ENCODE measurements at places on chromosomes 6 and 20.

GRCh38 chr6:44100088-44100550 is 27.1 kb downstream of the MRPL14 start:
- DNase-seq = no peak

GRCh38 chr6:5679270-5679669 is 327.5 kb downstream of the NRN1 start:
- DNase-seq = no peak

DNA sequence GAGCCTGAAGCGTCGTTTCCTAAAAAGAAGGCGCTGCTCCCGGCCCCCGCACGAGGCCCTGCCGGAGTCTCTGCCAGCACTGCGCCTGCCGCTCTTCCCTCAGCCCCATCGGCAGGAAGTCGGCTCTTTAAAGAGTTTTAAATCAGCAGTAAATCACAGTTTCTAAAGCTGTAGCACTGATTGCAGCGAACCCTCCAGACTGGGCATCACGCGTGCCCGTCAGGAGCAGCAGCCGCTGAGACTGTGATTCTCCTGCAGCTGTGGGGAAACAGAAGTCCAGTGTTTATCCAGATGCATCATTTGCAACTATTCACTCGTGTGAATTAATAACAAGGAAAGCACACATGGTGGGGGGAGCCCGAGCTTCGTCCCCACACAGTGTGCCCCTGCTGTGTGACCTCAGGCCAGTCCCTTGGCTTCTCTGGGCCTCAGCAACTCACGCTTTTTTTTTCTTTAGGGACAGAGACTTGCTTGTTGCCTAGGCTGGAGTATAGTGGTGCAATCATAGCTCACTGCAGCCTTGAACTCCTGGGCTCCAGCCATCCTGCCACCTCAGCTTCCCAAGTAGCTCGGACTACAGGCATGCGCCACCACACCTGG is 28.3 kb downstream of the DLL1 start:
- DNase-seq = peak; percentile 61

GRCh38 chr6:67748521-67748920 is 886.6 kb upstream of the ADGRB3 start:
- no peak for DNase-seq

- DNase-seq = no peak
Observed at GRCh38 chr6:37025621-37026466, 20.4 kb downstream of the FGD2 start.

GRCh38 chr6:36126553-36127458 is 3.5 kb upstream of the MAPK13 start:
- DNase-seq = no peak

- peak; percentile 84 for DNase-seq
Observed at GRCh38 chr20:8853805-8854338, 215.0 kb upstream of the PLCB4 start.

DNA sequence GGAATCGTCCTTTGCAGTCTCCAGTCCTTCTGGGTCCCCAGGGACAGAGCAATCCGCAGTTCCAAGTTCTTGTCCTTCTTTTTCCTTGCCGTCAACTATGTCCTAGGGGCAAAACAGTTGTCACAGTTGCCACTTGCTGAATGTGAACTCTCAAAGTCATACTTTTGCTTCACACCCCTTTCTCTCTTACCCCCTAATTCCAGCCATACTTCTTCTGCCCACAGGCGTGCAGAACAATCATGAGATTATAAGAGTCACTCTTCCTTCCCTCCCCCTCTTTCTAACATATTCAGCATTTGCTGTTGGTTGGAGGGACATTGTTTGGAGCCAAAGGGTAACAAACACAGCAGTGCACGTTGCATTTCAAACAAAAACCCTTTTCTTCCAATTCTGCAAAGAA is 74.4 kb downstream of the BCAS1 start:
- no peak for DNase-seq

- DNase-seq = no peak
Observed at GRCh38 chr20:62634330-62634967, 7.9 kb upstream of the SLCO4A1 start.

DNA sequence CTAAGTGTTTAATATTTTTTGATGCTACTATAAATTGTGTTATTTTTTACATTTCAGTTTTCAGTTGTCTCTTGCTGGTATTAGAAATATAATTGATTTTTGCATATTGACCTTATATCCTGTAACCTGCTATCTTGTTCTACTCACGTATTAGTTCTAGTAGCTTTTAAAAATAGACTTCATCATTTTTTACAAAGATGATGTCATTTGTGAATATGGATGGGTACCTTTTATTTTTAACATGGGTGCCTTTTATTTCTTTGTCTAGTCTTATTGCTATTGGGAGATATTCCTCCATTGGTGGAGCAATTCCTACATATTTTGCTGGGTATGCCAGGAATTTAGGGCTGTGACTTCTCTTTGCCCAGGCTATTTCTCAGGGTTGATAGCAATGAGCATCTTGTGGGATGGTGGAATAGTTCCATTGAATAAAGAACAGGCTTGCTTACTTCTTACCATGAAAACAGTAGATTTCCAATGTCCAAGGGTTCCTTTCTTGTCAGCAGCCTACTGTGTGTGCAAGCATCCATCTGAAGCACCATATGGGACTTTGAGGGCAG is 149.7 kb downstream of the CARMIL1 start:
- DNase-seq = no peak

- DNase-seq = no peak
Observed at GRCh38 chr6:104943781-104944180, 13.1 kb upstream of the LIN28B start.

DNA sequence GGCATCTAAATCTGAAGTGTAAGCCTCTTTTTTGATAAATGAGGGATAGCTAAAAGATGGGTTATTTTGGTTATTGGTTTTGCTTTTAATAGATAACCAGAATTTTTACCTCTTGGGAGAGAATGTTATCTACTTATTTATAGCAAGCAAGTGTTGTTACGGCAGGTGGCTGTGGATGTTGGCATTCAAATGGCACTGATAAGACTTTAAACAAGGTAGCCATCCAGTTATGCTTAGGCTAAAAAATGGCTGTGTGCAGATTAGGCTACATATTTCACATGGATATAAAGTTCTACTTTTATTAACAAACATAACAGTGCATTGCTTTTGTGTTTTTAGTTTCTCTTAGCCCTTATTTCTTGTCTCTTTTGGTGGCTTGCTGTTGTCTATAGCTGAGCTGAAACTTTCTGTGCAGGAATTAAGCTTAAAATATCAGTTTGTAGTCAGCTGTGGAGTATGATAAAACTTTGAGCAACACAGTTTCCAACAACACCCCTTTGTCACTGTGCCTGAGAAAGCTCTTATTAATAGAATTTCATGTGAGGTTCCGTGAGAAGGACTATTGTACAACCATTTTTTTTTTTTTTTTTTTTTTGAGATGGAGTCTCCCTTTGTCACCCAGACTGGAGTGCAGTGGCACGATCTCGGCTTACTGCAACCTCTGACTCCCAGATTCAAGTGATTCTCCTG is 28.8 kb downstream of the CARMIL1 start:
- no peak for DNase-seq

- DNase-seq = no peak
Observed at GRCh38 chr20:971346-971745, 30.8 kb downstream of the RSPO4 start.

Measured in hippocampal formation (tissue), 2 donors.